ENCODE measurements at places on chromosomes 11 and 22.

DNA sequence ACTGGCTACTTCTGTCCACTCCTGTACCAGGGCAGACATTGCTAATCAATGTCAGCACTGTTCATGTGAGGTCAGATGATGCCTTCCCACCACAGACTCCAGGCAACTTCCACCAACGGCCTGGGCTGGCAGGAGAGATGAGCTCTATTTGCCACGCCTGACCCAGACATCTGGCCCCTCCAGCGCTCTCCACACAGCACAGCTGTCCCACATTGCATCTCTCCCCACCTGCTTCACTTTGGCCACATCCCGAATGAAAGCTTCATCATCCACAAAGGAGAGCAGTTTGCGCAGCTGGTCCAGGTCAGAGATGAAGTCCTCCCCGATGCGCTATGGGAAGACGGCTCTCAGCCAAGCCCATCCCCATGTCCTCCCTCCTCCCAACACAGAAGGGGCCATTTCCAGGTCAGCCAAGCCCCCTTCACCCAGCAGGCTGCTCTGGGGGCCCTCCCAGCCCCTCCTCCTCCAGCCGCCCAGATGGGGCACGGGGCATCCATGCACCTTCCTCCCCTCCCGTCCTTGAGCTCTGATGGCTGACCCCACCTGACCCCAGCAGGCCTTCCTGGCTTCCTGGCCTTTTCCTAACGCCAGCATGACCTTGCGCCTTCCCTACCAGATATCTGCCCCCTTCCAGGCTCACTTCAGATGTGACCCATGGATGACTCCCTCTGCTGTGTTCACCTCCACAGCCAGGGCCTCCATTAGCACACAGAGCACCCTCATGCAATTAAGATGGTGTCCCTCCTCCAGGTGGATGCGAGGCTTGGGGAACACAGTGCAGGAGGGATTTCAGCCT is 7.4 kb downstream of the PYGM start:
- no peak overlapping the region for H3K4me3 ChIP-seq
- H3K27me3 ChIP-seq, result no peaks in the 10 kb centered on the region
- peak overlapping the region; percentile 69 for H3K27ac ChIP-seq
- H3K4me1 ChIP-seq, result peaks cover 13% of the 10 kb centered on the region
- H3K36me3 ChIP-seq, result peaks cover 38% of the 10 kb centered on the region

DNA sequence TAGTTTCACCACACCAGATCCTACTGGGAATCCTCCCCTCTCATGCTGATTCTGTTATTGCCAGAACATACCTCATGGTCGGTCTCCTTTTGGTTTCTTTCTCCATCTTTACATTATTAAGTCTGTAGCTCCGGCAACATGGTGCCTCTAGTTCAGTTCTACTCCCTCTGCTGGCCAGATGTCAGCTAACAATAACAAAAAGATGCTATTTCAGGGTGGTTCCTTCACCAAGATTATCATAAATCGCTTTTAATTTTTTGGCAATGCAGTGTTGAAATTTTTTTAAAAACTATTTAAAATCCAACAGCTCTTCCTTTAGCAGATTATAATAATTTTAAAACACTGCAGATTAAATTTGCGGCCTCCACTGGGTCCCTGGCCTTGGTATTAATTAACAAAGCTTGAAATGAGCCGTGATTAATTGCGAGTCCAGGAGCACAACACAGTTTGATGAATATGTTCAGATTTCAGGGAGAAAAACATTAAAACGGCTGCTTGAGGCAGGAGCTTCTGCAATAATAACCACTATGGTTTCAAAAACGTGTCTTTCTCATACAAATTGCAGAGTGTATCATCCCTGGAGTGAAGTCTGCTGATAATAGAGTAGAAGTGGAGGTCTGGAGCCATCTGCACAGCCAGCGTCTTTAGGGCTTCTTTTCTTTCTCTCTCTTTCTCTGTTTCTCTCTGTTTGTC is 492.9 kb upstream of the KIRREL3 start:
- no peaks in the 10 kb centered on the region for H3K36me3 ChIP-seq
- no peaks in the 10 kb centered on the region for H3K4me1 ChIP-seq
- no peak overlapping the region for H3K27ac ChIP-seq
- no peaks in the 10 kb centered on the region for H3K27me3 ChIP-seq
- no peak for DNase-seq

DNA sequence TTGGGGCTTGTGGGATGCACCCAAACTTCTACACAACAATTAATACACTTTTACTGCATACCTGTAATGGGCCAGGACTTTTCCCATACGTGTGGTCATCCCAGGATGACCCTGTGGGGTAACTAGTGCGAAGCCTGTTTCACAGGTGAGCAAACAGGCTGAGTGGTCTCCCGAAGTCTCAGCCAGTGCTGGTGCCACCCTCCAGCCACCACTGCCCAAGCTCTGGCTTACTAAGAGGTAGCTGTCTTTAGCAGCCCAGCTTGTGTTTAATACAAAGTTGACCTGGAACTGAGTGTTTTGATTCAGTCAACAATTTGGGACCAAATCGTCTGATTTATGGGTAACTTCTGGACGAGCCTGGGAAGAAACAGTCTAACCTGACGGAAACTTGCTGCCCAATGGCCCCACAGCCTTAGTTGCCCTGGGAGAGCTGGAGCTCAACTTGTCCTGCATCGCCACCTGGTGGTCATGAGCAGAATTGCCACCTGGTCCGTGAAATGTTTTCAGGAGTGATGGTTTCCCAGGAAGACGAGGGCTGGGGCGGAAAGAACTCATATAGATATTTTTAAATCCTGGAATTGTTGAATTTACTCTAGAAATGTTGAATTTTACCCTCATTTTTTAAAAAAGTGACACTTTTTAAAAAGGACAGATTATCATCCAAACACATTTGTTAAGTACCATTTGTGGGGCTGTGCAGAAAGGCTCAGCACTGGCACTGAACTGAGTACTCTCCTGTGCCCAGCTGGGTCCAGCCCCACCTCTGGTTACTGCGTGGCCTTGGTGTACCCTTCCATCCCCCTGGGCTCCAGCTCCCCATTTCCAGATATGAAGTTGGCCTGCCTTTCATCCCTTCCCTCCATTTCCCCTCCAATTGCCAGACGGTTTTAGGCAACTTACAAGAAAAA is 95.5 kb upstream of the PARVA start:
- H3K4me3 ChIP-seq, result no peak overlapping the region
- H3K27ac ChIP-seq, result peak overlapping the region; percentile 45
- H3K4me1 ChIP-seq, result peaks cover 21% of the 10 kb centered on the region
- DNase-seq, result peak; percentile 85

- H3K36me3 ChIP-seq, result no peaks in the 10 kb centered on the region
- no peak for DNase-seq
- H3K27ac ChIP-seq, result no peak overlapping the region
These were observed 33.7 kb downstream of the SHISAL1 start for GRCh38 chr22:44279069-44279360.

GRCh38 chr11:115993590-115993989 is 489.4 kb upstream of the CADM1 start:
- no peak overlapping the region for H3K4me3 ChIP-seq
- H3K36me3 ChIP-seq, result no peaks in the 10 kb centered on the region
- no peak for DNase-seq
- no peak overlapping the region for H3K27ac ChIP-seq
- H3K27me3 ChIP-seq, result no peaks in the 10 kb centered on the region
- H3K4me1 ChIP-seq, result no peaks in the 10 kb centered on the region

DNA sequence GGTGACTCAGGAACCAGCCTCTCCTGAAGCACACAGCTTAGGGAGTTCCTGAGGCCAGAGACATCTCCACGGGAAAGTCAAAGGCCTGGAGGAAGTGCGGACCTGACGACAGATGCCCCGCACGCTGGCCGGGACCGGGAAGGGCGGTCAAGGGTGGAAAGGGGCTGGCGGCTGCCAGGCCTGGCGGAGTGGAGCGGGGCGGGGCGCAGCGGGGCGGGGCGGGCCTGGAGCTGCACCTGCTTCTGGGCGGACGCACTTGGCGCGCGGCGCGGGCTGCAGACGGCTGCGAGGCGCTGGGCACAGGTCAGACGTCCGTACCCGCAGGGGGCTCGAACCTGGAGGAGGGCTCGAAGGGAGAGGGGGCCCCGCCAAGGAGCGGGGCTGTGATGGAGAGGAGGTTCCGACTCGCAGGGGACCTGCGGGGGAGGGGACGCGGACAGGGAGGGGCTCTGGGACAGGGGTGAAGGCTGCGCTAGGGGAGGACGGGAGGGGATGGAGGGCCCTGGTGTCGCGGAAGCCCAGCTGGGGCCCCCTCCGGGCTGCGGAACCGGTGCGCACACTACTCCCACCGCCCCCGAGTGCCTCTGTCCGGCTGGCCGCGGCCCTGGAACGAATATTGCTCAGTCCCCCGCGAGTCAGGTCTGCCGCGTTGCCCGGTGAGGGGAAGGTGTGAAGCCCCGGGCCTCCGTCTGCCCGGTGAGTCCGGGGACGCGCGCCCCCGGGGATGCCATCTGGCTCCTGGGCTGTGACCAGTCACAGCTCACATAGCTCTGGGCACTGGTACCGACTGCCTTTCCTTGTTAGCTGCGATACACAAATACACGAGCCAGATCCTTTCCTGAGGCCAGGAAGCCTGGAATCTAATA is at the start of gene TMEM45B:
TMEM45B (plus strand) TSS at position 253 of the 866 bp plus-strand sequence. CDS start 36,635 bp downstream, outside the sequence.
- H3K27me3 ChIP-seq, result peaks cover 32% of the 10 kb centered on the region
- DNase-seq, result peak; percentile 64
- no peaks in the 10 kb centered on the region for H3K36me3 ChIP-seq
- H3K27ac ChIP-seq, result peak within 1 kb of the TSS; percentile 75
- H3K4me3 ChIP-seq, result peak within 1 kb of the TSS; percentile 78

DNA sequence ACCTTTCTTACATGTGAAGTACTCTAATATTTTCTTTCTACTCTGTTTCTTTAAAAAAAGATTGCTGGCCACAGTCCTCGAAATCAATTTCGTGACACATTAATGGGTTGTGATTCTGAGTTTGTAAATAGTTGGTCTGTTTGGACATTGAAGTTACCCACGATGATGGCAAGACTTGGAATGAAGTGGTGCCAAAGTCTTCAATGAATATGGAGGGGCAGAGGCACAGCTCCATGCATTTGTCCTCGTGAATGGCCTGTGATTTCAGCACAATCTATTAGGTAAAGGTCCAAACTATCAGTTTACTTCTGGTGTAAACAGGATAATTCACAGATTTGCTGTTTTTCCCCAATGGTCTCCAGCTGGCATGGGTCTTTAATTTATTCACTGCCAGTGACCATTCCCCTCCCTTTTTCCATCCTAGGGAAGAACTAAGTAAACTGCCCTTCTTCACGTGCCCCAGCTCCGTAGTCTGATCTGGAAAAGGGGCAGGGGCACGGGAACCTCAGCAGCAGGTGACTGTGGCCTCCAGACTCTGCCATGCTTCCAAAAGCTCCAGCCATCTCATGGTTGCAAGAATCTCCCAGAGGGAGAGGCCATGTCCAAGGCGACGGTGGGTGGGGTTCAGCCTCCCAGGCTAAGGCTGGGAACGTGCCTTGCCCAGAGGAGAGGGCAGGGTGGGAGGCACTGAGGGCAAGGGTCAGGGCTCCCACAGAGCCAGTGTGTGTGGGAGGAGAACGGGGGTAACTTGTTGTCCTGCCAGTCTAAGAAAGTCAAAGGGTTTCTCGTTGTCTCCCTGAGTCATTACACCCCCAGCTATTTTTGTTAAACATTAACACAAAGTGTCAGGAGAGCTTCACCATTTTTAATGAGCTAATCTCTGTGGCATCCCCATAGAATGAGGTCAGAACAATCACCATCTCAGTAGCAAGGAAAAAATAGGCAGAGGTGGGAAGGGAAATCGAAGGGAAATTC is 16.9 kb upstream of the PEX26 start:
- H3K4me3 ChIP-seq, result no peak overlapping the region
- H3K27me3 ChIP-seq, result peaks cover 27% of the 10 kb centered on the region

- H3K4me1 ChIP-seq, result peaks cover 1% of the 10 kb centered on the region
- no peak for DNase-seq
- no peak overlapping the region for H3K4me3 ChIP-seq
- no peak overlapping the region for H3K27ac ChIP-seq
These were observed 60.4 kb downstream of the FEZ1 start for GRCh38 chr11:125435461-125436238.

- peaks cover 2% of the 10 kb centered on the region for H3K4me1 ChIP-seq
- H3K27ac ChIP-seq, result no peak overlapping the region
- H3K36me3 ChIP-seq, result no peaks in the 10 kb centered on the region
- peaks cover 82% of the 10 kb centered on the region for H3K27me3 ChIP-seq
These were observed 6.3 kb downstream of the MS4A12 start for GRCh38 chr11:60498853-60499252.

DNA sequence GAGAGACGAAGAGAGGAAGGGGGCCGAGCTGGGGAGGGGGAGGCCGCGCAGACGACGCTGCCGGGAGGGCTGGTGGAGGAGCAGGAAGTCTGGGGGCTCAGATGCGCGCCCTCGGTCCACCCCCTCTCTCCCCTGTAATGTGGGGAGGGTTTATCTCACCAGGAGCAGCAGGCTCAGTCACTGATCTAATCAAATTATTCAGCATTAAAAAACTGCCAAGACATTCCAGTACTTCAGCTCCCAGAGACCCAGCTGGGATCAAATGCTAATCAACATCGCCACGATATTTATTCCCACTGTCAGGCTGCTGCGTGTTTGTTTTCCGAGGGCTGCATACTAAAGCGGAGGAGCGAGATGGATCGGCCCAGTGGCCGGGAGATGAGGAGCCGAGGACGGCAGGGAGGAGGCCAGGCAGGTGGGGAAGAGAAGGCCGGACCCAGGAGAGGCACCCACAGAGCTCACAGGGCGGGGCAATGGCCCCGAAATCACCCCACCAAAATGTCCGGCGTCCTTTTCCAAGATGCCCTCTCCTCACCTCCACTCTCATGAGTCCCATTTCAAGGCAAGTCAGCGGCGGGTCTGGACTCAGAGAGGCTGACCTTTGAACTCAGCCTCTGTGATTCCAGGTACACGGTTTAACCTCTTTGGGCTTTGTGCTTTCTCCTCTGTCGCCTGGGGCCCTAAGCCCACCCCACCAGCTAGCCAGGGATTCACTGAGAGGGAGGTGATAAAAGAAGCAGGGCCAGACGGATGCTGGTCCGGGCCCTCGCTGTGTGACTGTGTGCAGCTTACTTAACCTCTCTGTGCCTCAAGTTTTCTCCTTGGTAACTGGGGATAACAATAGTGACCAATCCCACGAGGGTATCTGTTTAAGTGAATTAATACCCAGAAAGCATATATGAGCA is 502.1 kb downstream of the MN1 start:
- H3K4me1 ChIP-seq, result no peaks in the 10 kb centered on the region
- H3K27me3 ChIP-seq, result peaks cover 50% of the 10 kb centered on the region
- no peak overlapping the region for H3K27ac ChIP-seq
- no peaks in the 10 kb centered on the region for H3K36me3 ChIP-seq
- H3K4me3 ChIP-seq, result no peak overlapping the region
- no peak for DNase-seq

- peaks cover 49% of the 10 kb centered on the region for H3K4me1 ChIP-seq
- peak overlapping the region; percentile 26 for H3K27ac ChIP-seq
- no peak for DNase-seq
- no peaks in the 10 kb centered on the region for H3K36me3 ChIP-seq
- no peak overlapping the region for H3K4me3 ChIP-seq
These were observed 33.6 kb upstream of the MMP7 start for GRCh38 chr11:102564110-102564509.

Measured in activated T-cell treated with anti-CD3 and anti-CD28 coated beads, Interleukin-2, amount 50 U/mL, for 24 hours (primary cell).